AG09319 (cell line): ENCODE measurements at places on chromosomes 4 and X.

DNA sequence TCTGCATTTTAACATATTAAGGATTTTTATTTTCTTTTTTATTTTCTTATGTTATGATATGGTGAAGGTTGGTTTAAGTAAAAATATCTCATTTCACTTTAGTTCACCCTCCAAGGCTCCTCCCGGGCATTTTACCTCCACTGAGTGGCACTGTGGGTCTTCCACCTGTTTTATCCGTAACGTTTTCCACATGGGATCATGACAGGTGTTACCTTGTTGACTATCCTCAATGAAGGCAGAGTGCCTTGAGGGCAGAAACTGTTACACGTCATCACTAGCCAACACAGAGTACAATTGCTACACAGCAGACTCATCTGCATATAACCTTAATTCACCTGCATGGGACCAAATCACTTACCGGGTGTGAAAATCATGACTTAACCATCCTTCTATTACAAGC, 105.8 kb downstream of the GEMIN8 start:
- no peak for DNase-seq

DNA sequence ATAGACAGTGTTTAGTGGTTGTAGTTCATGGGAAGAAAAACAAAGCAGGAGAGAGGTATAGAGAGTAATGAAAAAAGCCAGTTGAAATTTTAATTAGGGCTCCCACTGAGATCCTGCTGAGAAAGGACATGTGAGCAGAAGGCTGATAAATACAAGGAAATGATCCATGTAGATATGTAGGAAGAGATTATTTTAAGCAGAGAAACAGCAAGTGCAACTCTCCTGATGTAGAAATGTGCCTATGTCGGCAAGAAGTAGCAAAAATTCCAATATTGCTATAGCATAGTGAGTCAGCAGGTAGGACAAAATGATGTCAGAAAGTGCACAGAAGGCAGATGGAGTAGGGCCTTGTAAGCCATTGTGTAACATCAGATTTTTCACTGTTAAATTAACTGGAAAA, 1027.3 kb downstream of the PCDH18 start:
- no peak for DNase-seq

- DNase-seq: no peak
Observed at GRCh38 chr4:41602113-41602512, 64.2 kb downstream of the LIMCH1 start.

- DNase-seq: no peak
Observed at GRCh38 chr4:3252831-3253641, 4.1 kb downstream of the MSANTD1 start.

DNA sequence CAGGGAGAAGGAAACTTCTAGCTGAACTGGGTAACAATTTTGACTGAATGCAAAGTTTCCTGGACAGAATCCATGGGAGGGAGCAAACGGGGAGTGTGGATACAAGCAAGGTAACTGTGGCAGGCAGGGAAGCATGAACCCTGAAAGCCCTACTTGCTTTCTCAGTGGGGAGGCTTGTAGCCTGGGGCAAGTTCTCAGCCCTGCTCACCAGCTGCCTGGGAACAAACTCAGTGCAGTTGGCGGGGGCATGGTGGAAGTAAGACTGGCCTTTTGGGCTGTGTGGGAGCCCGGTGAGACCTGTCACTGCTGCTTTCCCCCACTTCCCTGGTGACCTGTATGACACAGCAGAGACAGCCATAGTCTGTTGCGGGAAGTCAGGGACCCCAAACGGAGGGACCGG, 14.0 kb upstream of the TEX13B start:
- no peak for DNase-seq

GRCh38 chr4:118746251-118746919, 61.2 kb downstream of the METTL14 start:
- DNase-seq: no peak

GRCh38 chr4:113146876-113147358, 97.5 kb downstream of the ANK2 start:
- no peak for DNase-seq

DNA sequence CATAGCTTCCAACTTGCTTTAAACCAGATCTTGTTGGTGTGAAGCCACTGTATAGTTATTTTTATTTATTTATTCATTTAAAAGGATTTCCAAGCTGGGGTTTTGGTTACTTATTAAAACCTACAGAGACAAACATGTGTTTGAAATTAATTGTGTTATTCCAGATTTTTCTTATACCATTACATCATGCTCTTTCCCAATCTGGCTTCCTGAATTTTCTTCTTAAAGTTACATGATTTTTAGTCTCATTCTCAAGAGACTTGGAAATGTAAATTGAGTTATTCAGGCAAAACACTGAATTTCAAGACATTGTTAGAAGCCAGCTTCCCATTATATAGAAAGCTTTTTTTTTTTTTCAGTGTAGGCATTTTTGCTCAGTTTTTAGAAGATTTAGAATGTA, 381.9 kb downstream of the IL1RAPL1 start:
- DNase-seq: no peak

- DNase-seq: no peak
Observed at GRCh38 chr4:165312506-165312905, 15.0 kb upstream of the MSMO1 start.

- no peak for DNase-seq
Observed at GRCh38 chr4:67546004-67546356, 677 bp upstream of the CENPC start.

DNA sequence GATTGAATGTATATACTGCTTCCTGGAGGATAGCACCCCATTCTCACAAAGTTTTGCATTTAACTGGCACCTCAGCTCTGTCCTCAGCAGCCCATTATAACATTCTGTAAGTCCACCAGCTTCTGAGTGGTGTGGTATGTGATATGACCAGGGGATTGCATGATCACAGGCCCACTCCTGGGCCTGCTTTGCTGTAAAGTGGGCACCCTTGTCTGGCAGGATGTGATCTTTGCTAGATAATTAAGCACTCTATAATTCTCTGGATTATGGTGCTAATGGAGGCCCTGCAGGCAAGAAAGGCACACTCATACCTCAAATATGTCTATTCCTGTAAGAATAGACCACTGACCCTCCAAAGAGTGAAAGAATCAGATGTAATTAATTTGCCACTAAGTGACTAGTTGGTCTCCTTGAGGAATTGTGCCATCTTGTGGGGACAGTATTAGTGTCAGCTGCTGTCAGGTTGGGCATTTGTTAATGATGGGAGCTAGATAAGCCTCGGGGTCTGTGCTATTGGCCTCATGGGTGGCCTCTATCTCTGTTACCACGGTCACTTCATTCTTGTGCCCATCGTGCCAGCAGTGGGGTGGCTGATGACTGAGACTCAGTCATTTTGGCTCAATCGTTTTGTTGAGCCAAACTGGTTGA, 2.2 kb upstream of the CFI start:
- no peak for DNase-seq

GRCh38 chr4:108828620-108829019, 65.8 kb upstream of the ETNPPL start:
- DNase-seq: no peak

DNA sequence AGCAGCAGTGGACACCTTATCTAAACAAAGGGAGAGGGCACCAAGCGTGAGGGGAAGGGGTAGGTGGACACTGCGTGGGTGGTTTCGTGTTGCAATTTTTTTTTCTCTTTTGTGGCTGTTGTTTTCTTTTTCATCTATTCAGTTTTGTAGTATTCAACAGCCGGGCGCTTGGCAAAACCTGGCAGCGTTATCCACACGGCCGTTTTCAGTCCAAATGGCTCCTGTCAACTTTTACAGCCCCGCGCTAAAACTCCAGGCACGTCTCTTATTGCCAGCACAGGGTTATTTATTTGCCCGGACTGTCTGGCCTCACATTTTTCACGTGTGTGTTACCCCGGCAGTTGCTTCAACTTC, 192.2 kb downstream of the BCOR start:
- DNase-seq: no peak

GRCh38 chrX:39866229-39866628, 231.5 kb downstream of the BCOR start:
- DNase-seq: no peak

- no peak for DNase-seq
Observed at GRCh38 chr4:26632916-26633315, 49.0 kb downstream of the TBC1D19 start.

DNA sequence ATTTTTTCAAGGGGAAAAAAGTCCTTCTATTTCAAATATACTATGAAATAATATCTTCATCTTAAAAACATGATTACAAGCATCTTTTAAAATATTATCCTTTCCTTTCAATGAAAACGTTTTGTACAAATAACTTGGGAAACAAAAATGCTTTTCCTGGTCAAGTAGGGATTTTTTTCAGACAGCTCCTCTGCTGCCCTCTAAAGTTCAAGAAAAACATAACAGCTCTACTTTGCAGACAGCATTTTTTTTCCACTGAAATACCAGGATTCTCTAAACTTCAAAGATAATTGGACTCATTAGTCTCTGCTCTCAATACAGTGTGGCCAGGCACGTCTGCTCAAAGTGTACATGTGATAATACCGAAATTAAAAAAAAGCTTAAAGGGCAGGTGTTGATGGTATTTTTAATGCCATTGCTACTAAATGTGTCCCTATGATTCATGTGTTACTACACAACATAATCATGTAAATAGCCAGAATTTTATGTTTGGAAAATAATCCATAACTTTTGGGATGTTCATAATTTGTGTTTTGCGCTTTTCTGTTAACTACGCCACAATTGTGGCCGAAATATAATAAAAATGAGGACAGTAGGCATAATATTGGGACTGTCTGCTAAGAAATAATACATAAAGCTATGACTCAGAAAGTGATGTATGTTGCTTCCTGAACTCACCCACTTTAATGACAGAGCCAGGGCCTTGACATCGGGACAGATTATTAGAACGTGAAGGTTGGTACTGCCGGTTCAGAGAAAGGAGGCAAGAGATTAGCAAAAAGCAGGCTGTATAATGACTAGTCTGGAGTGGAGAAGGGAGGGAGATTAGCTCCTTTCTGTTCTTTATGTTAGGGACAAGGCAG, 478.9 kb downstream of the KCNIP4 start:
- no peak for DNase-seq

- no peak for DNase-seq
Observed at GRCh38 chrX:141164406-141164805, 12.5 kb downstream of the LDOC1 start.

DNA sequence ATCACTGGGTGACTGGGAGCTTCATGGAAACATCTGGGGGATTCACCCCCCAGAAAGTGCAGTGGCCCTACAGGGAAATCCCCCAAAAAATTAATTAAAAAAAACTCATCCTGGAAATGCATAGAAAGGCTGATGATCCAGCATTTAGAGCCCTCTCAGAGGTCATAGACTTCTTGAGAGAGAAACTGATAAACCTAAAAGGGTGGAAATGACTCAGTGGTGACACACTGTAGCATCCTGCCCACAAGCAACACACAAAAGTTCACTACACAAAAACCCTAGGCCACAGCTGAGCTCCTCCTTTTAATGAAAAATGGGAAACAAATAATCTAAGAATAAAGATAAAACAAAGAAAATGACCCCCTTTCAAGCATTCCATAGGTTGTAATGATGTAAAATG, 911.5 kb downstream of the GLUD2 start:
- DNase-seq: no peak

DNA sequence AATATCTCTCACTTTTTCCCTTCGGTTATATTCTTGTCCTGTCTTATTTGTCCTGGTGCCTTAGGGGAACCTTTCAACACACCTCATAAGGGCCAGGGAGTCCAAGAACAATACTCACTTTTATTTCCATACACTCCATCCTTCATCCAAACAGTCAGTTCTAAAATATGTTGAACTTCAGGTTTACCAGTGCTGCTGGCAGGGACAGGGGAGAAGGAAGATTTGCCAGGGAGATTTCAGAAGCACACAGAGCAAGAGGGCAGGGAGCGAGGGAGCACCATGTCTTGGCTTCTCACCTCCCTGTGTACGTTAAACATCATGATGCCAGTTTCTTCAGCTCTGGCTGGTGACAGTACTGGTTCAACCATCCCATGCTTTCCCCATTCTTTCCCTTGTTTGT, 631.1 kb upstream of the FAT1 start:
- no peak for DNase-seq

- DNase-seq: no peak
Observed at GRCh38 chrX:40022421-40022820, 75.3 kb downstream of the BCOR start.

DNA sequence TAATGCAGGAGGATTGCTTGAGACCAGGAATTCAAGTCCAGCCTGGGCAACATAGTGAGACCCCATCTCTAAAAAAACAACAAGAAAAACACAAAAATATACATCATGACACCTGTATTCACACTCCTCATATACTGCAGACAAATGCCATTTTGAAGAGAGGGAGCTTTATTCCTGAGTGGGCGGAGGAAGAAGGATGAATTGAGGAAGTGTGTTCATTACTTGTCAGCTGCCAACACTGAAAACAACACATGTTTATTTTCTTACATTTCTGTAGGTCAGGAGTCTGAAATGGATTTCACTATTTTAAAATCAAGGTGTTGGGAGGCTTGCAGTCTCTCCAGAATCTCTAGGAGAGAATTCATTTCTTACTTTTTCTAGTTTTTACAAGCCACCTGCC, 47.2 kb upstream of the CD99 start:
- no peak for DNase-seq

DNA sequence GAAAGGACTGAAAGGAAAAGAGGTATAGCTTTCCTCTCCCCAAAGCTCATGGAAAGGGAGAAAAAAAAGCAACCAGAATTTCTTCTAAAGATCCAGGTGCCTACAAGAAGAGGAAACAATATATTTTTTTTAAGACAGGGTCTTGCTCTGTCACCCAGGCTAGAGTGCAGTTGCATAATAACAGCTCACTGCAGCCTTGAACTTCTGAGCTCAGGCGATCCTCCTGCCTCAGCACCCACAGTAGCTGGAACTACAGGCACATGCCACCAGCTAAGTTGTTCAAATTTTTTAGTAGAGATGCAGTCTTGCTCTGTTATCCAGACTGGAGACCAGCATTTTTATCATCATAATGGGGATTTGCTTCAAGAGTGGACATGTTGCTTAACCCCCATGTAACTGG, 30.5 kb upstream of the BBS12 start:
- DNase-seq: no peak

DNA sequence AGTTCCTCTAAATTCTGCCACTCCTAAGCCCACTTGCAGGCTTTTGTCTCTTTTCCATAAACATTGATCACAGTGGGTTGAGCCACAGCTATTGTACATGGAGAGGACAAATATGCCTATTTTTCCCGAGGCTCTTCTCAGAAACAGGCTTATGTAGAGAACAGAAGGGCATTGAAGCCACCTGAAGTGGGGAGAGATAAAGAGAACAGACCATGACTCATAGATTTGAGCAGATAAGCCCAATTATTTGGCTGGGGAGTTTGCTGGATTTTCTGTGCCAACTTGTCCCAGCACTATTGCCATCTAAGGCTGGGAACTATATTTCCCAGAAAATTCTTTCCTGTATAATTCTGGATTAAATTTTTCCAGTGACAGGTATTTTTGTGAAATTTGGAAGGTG, 446.1 kb upstream of the RPS6KA3 start:
- no peak for DNase-seq
